ENCODE measurements at places on chromosomes 4 and X.

GRCh38 chr4:19010761-19011160, 989.2 kb upstream of the LCORL start:
- DNase-seq: no peak

DNA sequence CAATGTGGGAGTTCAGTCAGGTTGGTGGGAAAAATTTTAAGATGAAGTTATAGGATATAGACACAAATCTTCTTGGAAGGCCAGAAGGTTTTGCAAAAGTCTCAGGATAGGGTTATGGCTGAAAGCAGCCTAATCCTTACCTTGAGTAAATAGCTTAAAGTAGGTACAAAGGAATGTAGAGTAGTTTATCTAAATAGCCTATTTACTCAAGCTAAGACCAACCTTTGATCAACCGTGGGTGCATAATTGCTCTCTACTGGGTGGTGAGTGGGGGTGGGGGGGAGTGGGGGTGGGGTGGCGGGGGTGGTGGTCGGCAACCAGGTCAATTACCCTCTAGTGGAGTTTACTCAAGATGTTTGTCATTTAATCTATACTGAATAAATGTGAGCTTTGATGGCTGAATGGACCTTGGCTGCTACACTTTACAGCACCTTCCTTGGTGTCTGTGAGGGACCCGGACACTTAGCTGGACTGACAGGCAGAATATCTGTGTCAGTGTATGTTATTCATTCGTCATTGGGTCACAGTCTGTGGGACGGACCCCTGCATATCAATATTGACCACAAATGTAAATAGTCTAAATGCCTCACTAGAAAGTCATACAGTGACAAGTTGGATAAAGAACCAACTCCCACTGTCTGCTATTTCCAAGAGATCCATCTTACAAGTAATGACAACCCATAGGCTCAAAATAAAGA, 545.7 kb upstream of the PABPC4L start:
- DNase-seq: no peak

- no peak for DNase-seq
Observed at GRCh38 chrX:71017396-71017939, 50.7 kb downstream of the SNX12 start.

DNA sequence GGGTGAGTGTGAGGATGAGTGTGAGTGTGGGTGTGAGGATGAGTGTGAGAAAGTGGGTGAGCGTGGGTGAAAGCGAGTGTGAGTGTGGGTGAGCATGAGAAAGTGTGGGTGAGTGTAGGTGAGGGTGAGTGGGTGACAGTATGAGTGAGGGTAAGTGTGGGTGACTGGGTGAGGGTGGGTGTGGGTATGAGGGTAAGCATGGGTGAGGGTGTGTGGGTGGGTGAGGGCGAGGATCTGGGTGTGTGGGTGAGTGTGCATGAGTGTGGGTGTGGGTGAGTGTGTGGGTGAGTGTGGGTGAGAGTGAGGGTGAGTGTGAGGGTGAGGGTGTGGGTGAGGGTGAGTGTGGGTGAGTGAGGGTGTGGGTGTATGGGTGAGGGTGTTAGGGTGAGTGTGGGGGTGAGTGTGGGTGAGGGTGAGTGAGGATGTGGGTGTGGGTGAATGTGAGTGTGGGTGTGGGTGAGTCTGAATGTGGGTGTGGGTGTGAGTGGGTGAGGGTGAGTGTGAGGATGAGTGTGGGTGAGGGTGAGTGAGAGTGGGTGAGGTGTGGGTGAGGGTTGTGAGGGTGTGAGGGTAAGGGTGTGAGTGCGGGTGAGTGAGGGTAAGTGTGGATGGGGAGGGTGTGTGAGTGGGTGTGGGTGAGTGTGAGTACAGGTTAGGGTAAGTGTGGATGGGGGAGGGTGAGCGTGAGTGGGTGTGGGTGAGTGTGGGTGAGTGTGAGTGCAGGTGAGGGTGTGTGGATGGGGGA, 48.9 kb downstream of the ING2 start:
- no peak for DNase-seq

DNA sequence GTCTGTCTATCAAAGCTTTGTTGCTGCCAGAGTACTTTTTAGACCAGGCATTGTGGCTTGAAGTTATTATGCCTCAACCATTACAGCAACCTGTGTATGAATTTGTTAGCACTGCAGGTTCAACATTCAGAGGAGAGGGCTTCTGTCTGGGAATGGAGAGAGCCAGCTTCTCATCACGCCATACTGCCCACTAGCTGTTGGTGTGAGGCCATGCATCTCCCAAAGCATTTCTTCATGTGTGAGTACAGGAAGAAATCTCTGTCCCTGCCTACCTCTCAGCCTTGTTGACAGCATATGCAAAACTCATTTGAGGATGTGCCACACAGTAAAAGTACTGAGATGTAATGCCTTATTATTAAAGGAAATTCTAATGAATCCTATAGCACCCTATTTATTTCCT, 76.9 kb upstream of the PPARGC1A start:
- DNase-seq: no peak

- no peak for DNase-seq
Observed at GRCh38 chrX:72714478-72714916, 391 bp upstream of the PHKA1 start.
